ENCODE measurements at places on chromosomes 1 and 21.

DNA sequence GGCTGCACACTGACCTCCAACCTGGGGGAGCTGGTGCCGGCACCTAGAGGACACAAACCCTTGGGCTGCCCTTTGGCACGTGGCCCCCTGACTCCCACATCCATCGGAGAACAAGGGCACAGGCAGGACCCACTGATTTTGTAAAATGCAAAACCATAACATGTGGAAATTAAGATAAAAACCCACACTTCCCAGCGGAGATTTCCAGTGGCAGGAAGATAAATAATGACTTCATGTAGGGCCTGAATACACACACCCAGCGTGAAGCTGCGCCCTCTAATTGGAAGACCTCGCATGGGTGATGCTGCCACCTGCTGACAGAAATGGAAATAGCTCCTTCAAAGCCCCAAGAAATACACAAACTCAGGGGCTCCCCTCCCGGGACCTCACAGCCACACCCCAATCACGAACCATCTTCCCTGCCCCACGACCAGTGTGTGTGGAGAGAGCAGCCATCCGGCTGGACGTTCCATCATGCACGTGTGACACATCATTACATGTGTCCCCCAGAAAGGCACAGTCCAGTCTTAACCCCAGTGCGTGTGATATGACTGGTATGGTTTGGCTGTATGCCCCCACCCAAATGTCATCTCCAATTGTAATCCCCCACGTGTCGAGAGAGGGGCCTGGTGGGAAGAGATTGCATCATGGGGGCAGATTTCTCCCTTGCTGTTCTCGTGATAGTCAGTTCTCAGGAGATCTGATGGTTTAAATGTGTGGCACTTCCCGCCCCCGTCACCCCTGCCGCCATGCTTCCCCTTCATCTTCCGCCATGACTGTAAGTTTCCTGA is 5.7 kb upstream of the TPRG1L start:
- peak; percentile 80 for DNase-seq

DNA sequence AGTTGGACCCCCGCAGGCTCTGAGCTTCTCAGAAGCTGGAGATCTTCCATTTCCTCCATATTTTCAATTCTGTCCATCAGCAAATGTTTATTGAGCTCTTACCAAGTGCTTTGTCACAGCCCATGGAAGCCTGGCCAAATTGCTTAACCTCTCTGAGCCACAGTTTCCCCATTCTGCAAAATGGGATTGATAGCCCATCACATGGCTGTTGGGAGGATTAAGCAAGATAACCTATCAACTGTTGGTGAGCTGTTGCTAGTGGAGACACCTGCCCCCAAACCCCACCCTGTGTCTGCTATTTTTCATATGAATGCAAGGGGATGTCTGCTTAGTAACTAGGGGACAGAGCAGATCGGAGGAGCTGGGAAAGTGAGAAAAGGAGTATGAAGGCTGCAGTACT is 38.3 kb downstream of the CD34 start:
- DNase-seq, result no peak

DNA sequence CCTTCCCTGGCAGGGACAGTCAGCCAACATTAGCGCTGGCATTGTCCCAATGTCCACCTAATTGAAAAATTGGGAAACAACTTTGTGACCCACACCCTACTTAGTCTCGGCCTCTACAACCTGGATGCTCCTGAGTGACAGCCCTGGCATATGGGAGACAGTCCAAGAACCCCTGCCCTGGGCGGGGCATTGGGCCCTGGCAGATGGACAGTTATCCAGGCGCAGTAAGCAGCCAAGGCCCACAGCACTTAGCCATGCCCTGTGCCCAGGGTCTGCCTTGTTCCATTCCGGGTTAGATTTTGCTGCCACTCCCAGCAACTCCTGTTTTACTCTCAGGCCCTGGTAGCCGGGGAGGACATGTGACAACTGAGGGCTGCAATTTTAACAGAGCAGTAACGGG is 50.3 kb downstream of the NFASC start:
- no peak for DNase-seq

DNA sequence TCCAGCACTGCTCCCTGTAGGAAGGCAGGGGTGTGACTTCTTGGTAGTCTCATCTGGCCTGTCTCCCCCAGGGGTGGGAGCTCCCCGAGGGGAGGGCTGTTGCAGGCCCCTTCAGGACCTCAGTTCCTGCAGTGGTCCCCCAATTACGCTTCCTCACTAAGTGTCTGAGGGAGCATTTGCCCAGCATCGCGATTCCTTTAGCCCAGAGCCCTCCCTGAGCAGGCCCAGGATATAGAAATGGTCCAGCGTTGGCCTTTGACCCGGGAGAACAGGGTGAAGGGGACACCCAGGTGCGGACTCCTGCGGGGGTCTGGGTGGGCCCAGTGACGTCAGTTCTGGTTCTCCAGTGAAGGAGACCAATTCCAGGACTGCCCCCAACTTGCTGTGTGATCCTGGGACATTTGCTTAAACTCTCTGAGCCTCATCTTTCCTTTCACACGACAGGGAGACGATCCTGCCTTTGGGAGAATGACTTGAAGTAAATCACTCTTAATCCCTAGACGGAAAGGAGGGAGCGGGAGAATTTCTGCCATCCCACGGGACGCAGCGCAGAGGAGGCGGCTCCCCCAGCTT is 32.6 kb upstream of the BTG2 start:
- DNase-seq, result no peak

- no peak for DNase-seq
Observed at GRCh38 chr1:30012455-30013440, 710.6 kb downstream of the MATN1 start.

- DNase-seq, result no peak
Observed at GRCh38 chr1:203124546-203125317, 2.8 kb upstream of the ADORA1 start.

- DNase-seq, result no peak
Observed at GRCh38 chr1:234621657-234622335, 11.8 kb upstream of the IRF2BP2 start.

GRCh38 chr1:24391882-24392603 is 21.5 kb downstream of the STPG1 start:
- DNase-seq, result peak; percentile 67

- DNase-seq, result peak; percentile 32
Observed at GRCh38 chr1:156627313-156627880, 8.2 kb downstream of the HAPLN2 start.

DNA sequence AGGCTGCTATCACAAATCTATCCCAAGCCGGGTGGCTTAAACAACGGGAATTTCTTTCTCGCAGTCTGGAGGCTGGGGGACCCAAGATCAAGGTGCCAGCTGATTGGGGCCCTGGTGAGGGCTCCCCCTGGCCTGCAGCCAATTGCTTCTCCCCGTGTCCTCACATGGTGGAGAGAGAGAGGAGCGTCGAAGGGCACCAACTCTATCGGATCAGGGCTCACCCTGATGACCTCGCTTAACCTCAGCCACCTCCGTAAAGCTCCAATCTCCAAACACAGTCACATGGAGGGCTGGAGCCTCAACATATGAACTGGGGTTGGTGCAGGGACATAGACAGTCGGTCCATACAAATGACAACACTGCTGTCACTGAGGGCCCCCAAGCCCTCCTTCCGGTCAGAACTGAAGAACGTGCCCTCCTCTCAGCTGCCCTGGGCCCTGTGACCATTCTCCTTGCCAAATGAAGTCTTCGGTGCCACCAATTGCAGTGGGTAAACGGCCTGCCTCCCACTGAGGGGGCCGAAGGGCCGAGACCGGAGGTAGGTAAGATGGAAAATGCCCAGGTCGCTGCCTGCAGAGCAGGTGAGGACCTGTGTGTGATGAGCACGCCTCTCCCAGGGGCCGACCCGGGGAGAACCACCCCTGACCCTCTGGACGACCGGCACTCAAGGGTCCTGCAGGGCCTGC is 211.0 kb downstream of the TOMM20 start:
- DNase-seq, result no peak

DNA sequence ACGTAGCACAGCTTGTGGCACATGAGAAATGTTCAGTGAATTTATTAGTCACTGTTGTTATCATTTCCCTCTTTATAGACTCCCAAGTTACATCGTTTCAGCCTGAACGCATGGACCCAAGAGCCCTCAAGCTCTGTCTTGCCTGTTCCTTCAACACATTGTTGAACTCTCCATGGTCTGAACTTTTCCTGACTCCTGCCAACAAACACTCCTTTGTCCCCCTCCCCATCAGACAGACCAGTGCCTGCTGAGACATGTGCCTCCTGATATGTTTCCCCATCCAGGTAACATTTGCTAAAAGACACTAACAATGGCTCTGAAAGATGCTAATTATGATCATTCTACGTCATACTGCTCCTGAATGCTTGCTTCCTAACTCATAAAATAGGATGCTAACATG is 108.7 kb upstream of the NFIA start:
- DNase-seq, result no peak

DNA sequence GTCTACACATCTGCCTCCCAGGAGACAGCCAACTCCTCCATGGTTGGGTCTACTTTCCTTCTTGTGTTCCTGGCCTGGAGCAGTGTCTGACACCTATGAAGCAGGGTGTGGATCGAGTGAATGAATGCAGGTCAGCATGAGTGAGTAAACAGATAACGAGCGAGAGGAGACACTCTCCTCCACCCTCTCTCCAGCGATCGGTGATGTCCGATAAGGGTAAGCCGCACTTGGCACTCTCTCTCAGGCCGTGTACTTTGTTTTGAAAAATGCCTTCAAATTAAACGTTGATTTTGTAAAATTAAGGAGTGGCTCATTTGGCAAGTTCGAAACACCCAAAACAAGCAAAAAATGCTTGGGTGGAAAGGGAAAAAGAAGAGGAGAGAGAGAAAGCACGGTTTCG is 43.8 kb upstream of the DMRTB1 start:
- no peak for DNase-seq

DNA sequence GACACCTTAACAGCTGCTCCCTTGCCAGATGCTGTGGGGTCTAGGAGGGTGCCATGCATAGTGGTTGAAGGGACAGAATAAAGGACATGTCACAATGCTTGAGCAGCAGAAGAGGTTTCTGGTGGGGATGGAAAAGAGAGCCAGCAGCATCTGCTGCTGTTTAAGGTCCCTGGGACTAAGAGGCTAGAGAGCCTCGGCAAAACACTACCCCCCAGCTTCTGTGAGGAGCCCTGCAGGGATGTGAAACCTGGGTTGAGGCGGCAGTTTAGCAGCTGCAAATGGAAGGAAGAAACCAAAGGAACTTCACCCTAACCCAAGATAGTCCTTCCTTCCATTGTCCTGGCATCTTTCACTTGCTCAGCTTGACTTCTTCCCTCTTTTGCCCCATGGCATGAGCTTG is 39.4 kb downstream of the PLXNA2 start:
- DNase-seq, result no peak

- DNase-seq, result no peak
Observed at GRCh38 chr1:203481196-203481595, 5.6 kb downstream of the PRELP start.

- no peak for DNase-seq
Observed at GRCh38 chr21:45359451-45360217, 45.3 kb upstream of the COL18A1 start.

- DNase-seq, result no peak
Observed at GRCh38 chr1:23848673-23849616, 19.1 kb downstream of the FUCA1 start.

GRCh38 chr1:204513117-204513716 is 3.0 kb upstream of the MDM4 start:
- peak; percentile 86 for DNase-seq

DNA sequence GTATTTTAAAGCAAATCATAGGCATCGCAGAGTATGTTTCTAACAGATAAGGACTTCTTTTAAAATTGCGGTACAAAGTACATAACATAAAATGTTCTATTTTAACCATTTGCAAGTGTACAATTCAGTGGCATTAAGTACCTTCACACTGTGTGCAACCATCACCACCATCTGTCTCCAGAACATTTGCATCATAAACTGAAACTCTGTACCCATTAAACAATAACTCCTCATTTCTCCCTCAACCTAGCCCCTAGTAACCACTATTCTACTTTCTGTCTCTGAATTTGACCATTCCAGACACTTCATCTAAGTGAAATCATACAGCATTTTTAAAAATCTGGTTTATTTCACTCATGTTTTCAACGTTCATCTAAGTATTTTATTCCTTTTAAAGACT is 16.6 kb upstream of the ATF3 start:
- DNase-seq, result no peak

GRCh38 chr1:199701726-199702125 is 325.8 kb upstream of the NR5A2 start:
- no peak for DNase-seq

DNA sequence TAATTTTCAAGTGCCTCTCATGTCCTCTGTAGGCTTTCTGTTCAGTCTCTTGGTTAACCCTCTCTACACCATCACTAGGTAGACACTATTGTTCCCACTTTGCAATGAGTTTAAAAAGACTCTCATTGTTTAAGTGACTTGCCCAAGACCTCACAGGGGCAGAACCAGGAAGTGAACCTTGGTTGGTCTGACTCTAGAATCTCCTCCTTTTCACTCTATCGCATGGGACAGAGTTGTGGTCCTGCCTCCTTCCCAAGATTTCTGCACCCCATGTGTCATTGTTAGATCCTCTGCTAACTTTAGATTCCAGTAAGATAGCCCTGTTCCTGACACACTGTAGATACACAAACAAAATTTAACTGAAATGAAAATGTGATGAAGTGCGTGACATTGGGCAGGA is 481.7 kb upstream of the USP24 start:
- DNase-seq, result no peak

- DNase-seq, result no peak
Observed at GRCh38 chr1:1915911-1916840, 1.1 kb downstream of the CALML6 start.

- no peak for DNase-seq
Observed at GRCh38 chr1:37797750-37798345, 4.2 kb downstream of the MANEAL start.

Measured in CD4-positive, alpha-beta T cell treated with Interleukin-4 for 1 hour (primary cell).